B cell (primary cell): ENCODE measurements at places on chromosomes 7 and 10.

- DNase-seq = no peak
Measured at GRCh38 chr7:139738101-139738489, 39.7 kb downstream of the HIPK2 start.

GRCh38 chr7:12303495-12303894 lies 92.4 kb downstream of the TMEM106B start:
- DNase-seq = no peak

DNA sequence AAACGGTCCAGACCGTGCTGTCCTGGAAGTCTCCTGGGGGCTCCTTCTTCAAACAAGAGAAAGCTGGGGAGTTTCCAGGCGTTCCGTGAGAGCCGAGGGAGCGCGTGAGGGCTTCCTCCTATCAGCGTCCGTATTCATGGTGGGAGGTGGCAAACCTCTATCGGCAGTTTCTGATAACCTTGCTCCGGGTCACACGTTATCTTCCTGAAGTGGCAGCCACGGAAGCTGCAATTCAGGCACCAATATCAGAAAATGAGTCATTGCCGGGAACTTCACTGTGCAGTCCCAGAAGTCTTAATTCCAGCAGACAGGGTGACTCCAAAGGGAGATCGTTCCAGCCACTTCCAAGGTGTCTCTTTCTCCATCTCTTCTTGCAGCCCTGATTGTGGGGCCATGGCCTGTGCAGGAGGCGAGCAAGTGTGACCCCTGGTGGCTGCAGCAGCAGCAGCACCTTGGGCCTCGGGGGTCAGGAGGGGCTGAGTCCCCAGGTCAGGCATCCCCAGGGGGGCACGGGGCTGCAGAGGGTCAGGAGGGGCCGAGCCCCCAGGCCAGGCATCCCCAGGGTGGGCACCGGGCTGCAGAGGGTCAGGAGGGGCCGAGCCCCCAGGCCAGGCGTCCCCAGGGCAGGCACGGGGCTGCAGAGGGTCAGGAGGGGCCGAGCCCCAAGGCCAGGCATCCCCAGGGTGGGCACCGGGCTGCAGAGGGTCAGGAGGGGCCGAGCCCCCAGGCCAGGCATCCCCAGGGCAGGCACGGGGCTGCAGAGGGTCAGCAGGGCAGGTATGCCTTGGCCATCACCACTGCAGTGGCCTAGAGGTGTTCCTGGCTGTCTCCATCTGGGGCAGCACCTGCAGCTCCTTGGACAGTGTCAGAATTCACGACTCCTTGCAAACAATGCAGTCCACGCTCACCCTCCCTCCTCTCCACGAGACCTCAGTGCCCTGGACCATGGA lies 538.7 kb downstream of the DNAJB6 start:
- DNase-seq = peak; percentile 43

DNA sequence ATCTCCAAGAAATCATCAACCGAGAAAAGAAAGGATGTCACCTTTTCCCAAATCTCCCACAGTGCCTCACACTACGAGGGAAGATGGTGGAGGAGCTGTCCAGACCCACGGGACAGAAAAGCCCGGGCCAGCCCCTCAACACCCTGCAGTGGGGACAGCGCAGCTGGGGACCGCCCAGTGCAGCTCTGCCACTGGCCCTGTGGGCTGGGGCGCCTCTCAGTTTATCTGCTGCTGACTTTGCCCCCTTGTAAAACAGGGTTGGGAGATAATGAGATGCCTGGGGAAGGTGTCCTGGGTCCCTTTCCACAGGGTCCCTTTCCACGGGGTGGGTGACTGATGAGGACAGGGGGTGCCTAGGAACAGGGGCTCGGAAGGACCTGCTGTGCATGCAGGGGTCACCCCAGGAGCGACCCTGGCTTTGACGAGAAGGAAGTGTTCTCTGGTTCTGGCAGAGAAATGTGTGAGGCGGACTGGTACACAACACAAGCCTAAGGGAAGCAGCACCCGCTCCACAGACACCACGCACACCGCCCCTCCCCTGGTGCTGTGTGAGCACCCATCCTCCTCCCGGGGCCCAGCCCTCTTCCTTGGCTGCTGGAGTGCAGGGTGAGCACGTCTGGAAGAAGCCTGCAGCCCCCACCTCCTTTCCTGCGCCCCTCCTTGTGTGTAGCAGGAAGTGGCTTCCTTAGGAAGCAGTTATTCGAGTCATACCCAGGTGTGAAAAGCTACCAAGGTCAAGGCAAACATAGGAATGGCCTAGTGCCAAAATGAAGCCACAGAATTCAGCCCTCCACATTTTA lies 339.9 kb downstream of the DNAJB6 start:
- DNase-seq = no peak

DNA sequence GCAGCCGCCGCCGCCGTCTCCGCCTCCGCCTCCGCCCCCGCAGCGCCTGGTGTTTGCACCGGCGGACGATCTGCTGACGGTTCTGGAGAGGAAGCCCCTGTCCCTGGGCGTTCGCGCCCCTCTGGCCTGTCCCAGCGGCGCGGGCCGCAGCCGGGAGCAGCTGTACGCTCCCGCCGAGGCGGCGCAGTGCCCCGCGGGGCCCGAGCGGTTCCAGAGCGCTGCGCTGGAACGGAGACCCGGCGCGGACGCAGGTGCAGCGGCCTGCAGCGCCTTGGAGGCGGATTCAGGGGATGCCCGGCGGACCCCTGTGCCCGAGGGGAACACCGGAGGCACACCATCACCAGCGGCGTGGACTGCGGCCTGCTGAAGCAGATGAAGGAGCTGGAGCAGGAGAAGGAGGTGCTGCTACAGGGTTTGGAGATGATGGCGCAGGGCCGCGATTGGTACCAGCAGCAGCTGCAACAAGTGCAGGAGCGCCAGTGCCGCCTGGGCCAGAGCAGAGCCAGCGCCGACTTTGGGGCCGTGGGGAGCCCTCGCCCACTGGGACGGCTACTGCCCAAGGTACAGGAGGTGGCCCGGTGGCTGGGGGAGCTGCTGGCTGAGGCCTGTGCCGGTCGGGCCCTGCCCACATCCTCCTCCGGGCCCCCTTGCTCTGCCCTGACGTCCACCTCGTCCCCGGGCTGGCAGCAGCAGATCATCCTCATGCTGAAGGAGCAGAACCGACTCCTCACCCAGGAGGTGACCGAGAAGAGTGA lies 24.8 kb upstream of the ZNF735 start:
- DNase-seq = no peak

DNA sequence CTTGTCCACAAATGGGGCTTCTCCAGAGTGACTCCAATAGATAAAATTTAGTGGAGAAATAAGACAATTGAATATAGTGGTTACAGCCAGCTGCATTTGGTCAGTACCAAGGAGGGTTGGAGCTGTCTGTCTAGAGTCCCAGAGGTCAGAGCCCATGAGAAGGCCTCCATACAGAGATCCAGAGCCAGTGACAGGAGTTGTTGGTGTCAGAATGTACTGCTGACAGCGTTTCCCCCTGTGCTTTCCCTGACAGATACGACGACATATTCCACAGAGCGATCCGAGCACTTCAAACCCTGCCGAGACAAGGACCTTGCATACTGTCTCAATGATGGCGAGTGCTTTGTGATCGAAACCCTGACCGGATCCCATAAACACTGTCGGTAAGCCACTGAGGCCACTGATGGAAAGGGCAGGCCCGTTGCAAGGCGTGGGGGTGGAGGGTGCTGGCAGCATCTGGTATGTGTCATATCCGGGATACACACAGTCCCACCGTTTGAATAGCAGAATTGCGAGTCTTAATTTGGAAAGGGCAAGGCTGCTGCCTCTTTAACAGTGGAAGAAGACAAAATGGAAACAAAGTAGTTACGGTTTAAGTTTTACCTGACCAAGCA lies 483.6 kb downstream of the NRG3 start:
- no peak for DNase-seq

DNA sequence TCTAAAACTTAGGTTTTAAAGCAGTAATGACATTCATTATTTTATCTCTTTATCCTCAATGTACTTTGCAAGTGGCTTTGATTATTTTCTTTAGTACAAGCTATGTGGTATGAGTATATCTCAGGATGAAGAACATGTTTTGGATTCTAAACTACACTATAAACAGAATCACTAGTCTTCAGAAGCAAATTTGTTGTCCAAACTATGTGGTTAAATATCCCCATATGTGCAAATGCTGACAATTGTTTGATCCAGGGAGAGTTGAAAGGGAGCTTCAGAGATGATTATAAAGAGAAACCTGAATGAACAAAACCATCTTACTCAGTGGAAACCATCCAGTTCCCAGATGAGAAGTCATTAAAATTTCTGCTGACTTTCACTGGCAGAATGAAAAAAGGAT lies 179.3 kb downstream of the MDFIC start:
- DNase-seq = no peak

DNA sequence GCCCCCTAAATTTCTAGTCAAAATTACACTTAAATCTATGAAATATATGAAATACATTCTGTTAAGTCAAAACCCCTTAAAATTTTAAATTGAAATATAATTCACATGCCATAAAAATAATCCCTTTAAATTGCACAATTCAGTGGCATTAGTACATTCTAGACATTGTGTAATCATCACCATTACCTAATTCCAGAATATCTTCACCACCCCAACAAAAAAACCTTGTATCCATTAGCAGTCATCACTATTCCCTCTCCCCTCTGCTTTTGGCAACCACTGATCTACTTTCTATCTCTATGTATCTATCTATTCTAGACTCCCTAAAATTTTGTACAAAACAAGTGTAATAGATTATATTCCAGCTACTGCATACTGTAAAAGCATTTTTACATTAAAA lies 261.2 kb downstream of the GLI3 start:
- no peak for DNase-seq

- DNase-seq = no peak
Measured at GRCh38 chr10:60687679-60688078, 90.6 kb upstream of the CDK1 start.

DNA sequence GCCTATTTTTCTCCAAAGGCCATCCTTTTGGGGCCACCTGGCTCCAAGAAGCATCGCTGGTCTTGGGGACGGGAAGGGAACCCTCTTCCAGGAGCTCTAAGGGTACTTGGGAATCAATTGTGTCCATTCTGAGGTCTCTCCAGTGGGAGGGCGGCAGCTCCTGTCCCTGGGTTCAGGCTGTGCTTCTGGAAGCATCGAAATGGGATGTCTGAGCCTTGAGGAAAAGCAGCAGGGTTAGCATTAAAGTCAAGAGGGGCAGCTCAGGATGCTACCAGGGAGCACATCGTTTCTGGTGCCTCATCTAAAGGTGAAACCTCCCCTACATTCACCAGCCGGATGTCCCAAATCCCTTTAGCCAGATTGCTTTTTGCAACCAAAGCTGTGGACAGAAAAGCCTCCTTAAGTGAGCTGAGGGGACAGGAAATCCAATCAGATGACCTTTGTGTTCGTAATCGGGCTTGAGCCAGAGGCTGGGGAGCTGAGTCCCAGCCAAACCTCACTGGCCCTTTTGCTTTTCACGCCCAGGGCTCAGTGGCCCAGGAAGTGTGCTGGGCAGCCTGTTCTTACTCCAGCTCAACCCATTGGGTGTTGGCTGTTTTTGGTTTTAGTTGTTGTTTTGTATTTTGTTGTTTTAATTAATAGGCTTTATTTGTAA lies 88.8 kb upstream of the ANLN start:
- no peak for DNase-seq

- peak; percentile 80 for DNase-seq
Measured at GRCh38 chr10:62732841-62733653, 71.5 kb upstream of the ADO start.

DNA sequence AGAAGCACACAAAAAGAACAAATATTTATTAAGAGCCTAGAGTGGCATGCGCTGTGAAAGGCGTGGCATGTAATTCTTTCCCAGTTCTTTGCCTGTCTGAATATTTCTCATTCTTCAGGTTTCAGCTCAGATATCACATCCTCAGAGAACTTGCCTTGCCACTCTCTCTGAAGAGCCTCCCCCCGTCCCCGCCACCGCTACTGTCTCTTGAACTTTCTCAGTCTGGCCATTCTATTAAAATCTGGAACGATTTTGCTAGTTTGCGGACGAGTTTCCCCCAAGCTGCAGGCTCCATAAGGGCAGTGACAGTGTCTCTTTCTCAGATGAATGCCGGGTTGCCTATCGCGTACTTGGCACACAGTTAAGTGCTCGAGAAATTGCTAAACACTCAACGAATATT lies 787 bp upstream of the PLEKHA1 start:
- no peak for DNase-seq

GRCh38 chr7:117808341-117808757 lies 64.9 kb downstream of the CTTNBP2 start:
- no peak for DNase-seq

DNA sequence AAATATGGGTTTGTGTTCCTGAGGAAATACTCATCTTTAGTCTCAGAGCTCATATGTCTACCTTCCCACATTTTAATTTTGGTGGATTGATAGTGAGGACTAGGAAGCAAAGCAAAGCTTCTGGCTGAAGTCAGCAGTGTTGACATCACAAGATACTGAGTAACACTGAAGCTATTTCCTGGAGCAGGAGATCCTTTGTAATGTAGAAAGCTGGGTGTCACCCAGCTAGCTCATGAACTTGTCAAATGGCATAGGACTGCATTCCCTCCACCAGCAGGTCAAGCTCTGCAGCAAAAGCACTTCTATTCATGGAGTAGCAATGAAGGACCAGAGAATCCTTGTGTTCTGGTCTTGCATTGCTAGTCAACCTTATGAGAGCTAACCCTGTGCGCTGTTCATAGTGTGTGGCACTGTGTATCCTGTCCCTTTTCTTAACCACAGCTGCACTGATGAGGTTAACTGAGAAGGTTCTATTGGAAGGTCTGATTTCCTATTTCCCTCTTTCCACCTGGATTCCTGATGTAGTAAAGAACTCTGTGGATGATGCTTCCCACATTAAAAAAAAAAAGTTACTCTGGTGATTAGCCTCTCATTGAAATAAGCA lies 94.8 kb upstream of the ZNF804B start:
- no peak for DNase-seq

GRCh38 chr7:7524121-7524520 lies 11.6 kb downstream of the COL28A1 start:
- DNase-seq = no peak

DNA sequence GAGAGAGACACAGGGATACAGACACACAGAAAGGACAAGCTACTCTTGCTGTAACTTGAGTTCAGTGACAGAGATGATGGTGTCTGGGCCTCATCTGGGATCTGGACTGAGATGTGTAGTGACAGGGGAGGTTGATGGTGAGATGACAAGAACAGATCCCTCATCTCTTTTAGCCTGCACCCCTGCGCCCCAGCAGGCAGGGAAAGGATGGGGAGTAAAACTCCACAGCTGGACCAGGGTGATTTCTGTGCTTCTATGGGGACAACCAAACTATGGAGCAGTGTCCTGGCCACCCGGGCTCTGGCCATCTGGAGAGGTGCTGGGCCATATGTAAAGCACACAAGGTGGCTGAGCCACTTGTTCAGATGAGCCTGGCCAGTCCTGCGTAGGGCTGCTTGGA lies 4.5 kb upstream of the LRRC18 start:
- DNase-seq = no peak

DNA sequence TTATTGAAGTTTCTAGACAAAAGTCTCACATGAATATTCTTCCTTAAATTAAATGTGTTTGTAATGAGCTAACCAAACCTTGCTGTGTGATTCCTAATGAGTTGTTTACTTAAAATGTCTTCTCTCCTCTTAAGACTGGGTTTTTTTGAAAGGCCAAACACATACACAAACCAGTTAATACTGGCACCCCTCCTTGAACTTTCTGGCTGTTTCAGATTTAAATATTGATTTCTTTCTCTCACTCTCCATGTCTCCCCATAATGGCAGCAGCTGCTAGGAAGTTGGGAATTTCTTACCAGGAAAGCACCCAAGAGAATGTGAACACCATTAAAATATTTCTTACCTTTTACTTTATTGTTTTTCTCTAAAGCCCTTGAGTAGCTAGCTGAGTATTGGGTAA lies 11.4 kb upstream of the PTN start:
- no peak for DNase-seq
